Activated naive CD8-positive, alpha-beta T cell treated with anti-CD3 and anti-CD28 coated beads, Interleukin-2, amount 50 U/mL, for 16 hours (primary cell): ENCODE measurements at places on chromosomes 1 and 21.

DNA sequence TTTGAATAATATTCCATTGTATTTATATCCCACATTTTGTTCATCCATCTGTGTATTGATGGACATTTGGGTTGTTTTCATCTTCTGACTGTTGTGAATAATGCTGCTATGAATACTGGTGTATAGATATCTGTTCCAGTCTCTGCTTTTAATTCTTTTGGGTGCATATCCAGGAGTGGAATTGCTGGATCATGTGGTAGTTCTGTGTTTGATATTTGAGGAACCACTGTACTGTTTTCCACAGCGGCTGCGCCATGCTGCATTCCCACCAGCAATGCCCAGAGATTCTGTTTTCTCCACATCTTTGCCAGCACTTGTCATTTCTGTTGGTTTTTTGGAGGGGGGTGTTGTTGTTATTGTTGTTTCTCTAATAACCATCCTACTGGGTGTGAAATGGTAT, 131.6 kb upstream of the KIF26B start:
- DNase-seq, result no peak

DNA sequence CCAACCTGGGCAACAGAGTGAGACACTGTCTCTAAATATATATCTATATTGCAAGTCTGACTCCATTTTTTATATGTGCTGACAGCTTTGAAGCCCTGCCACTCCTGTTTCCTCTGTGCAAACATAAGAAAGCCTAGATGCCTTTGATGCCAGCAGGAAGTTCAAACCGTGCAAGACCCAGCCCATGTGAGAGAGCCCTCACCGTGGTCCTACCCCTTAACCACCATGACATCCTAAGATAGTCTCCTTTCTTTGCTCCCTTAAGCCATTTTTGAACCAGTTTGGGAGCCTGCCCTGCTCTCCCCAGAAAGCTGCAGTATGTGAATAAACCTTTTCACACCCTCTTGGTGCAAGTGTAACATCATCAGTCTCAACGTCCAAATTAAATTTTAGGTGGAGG, 3.7 kb upstream of the DIPK1A start:
- DNase-seq, result no peak

GRCh38 chr1:85224295-85224694, 23.5 kb upstream of the SYDE2 start:
- no peak for DNase-seq

- no peak for DNase-seq
These were observed 173.4 kb upstream of the RUNX1 start for GRCh38 chr21:35222541-35222941.

GRCh38 chr1:203556047-203556851, 62.3 kb downstream of the OPTC start:
- DNase-seq, result no peak

GRCh38 chr1:196777603-196778002, 3.0 kb downstream of the CFHR3 start:
- DNase-seq, result no peak

DNA sequence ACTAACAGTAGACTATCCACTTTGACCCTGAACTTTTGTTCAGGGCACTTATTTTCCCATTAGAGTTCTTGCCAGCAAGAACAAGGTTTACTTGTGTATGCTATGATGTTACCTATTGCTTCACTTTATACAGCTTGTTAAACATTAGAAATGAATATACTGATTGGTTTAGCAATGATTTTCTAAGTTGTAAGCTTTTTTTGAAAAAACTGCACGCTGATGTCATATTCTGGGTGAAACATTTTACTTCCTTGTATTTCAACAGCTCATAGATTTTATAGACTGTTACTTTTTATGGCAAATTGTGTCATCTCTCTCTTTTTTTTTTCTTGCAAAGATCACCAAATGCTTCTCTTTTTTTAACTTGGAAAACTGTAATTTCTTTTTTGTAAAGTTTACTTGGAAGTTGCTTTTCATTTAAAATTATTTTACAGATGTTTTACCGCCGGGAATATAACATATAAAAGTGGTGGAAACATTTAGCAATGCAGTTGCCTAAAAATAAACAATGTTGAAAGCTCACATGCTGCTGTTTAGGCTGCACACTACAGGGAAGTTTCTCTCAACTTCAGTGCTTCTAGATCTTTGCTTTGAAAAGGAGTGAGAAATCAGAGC, 215.3 kb upstream of the NFIA start:
- DNase-seq, result no peak

DNA sequence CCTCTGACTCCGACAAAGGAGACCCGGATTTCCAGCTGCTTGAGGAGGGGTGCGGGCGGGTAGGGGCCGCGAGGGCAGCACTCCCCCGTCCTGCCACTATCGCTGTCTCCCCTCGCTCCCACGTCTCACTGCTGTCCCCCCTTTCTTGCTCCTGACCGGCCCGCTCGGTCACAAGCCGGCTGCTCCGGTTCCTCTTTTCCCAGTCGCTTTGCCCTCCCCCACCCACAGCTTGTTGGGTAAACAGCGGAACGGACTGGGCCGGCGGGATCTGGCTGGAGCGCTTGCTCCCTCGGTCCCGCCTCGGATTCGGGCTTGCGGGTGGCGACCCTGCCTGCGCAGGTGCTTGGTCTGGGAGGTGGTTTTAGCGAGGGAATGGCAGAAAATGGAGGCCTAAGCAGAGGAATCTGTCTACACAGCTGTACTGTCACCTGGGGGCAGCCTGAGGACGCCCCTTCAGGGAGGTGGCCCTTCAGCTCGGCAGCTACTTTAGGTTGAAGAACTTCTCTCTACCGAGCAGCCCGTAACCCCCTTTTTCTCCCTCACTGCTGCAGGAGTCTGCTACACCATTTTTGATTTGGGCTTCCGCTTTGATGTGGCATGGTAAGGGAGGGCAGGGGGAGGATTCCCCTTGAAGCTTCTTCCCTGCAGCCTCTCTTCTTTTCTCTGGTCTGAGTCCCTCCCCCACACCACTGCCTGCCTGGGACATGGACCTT, 645 bp downstream of the ATP6V0B start:
- no peak for DNase-seq

- no peak for DNase-seq
These were observed 108.0 kb upstream of the KIF26B start for GRCh38 chr1:245046769-245047168.
